Islet precursor cell (in vitro differentiated cells): ENCODE measurements at places on chromosomes 13 and 19.

- no peak for DNase-seq
These were observed 5.0 kb downstream of the AP1M2 start for GRCh38 chr19:10582091-10582490.

DNA sequence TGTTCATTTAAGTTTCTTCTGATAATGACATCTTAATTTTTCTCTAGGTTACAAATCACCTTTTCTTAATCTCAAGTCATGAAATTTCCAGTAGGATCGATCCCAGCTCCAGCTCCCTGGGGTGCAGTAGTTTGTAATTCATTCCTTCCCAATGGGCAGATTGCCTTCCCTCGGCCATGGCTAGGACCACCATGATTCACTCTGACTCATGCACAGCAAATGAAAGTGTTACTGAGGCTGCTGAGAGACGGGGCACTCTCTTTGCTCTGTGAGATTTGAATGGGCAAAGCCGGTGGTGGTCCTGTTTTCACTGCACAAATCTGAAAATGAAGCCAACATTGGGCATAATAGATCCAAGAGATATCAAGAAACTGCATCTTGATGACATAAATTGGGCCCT is 202.8 kb upstream of the IRS2 start:
- DNase-seq, result no peak

GRCh38 chr13:89401264-89401675 is 1730.1 kb downstream of the SLITRK5 start:
- DNase-seq, result no peak

DNA sequence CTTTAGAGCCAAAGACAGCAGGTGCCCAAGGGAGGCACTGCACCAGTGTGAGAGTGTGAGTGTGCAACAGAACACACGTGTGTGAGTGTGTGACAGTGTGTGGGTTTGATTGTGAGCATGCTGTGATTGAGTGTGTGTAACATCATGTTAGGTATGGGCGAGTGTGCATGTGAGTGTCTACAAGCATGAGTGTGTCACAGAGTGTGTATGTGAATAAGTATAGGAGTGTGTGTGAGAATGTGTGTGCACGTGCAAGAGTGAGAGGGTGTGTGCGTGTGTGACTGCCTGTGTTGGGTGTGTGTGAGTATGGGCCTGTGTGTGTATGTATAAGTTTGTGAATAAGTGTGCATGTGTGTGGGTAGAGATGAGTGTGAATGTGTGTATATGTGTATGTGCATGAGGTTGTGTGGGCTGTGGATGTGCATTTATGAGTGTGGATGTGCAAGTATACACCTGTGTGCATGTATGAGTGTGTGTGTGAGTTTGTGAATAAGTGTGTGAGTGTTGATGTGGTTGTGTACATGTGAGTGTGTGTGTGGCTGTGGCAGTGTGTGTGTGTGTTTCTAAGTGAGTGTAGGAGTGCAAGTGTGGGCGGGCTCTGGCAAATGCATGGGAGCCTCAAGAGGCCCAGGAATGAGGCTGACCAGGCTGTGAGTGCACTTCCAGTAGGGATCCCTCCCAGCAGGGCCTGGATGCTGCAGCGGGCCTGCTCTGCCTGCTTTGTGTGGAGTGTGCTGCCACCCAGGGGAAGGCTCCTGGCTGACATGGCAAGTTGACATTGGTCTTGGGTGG is 198.4 kb downstream of the COL4A1 start:
- DNase-seq, result peak; percentile 95

- DNase-seq, result peak; percentile 68
These were observed 39.4 kb upstream of the MEDAG start for GRCh38 chr13:30866677-30867076.

DNA sequence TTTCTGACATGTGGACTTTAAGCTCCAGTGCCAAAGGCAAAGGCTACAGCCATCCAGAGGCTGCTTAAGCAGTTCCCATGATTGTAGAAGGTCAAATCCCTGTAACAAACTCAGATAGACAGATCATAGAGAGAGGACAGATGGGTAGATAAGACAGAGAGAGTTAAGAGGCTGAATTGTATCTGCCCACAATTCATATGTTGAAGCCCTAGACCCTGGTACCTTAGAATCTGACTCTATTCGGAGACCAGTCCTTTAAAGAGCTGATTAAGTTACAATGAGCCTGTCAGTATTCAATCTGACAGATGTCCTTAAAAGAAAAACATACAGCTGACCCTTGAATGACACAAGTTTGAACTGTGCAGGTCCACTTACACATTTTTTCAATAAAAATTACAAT is 115.2 kb downstream of the RAP2A start:
- DNase-seq, result no peak

GRCh38 chr19:12139269-12139668 is 881 bp downstream of the ZNF20 start:
- no peak for DNase-seq

DNA sequence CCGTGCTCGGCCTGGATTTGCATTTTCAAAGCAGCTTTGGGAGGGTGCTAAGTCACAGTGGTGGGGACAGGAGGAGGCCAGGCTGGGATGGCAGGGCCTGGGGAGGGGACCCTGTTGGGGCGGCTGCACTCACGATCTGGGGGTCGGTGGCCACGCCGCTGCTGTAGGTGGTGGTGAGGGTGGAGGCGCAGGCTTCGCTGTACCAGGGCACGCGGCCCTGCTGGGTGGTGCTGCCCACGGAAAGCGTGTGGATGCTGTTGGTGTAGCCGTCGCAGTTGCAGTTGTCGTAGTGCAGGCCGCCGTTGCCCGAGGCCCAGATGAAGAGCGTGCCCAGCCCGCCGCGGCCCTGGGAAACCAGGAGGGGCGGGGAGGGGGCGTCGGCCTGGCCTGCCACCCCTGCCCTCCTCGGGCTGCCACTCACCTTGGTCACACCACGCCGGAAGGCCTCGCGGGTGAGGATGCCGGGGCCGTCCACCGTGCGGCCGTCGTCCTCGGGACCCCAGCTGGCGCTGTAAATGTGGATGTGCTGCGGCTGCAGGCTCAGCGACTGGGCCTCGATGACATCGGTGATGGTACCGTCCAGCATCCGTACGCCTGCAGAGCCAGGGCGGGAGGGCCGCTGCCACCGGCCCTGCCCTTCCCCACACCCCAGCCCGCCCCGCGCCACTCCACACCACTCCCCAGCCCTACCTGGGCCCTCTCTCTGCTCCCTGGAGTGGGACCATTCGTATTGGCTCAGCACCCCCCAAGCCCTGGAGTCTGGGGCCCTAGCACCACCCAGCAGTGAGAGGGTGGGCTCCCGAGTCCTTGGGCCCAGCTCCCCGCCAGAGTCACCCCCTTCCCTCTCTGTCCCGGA is 3.2 kb downstream of the PCSK4 start:
- no peak for DNase-seq

DNA sequence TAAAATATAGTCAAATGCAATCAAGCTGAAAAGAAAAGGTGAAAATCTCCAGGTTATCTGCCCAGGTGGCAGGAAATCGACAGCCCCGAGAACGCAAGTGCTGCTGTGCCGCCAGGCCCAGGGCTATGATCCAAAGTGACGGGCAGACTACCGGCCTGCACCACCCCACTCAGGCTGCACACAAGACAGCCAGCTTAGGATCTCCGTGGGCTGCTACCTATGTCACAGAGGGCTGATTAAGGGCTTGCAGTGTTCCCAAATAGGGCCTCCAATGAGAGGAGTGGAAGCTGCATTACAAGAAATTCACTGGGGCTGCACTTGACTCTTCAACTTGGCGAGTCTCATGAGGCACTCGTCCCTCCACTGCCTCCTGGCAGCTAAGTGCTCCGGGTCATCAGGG is 121.8 kb downstream of the CRYL1 start:
- no peak for DNase-seq

DNA sequence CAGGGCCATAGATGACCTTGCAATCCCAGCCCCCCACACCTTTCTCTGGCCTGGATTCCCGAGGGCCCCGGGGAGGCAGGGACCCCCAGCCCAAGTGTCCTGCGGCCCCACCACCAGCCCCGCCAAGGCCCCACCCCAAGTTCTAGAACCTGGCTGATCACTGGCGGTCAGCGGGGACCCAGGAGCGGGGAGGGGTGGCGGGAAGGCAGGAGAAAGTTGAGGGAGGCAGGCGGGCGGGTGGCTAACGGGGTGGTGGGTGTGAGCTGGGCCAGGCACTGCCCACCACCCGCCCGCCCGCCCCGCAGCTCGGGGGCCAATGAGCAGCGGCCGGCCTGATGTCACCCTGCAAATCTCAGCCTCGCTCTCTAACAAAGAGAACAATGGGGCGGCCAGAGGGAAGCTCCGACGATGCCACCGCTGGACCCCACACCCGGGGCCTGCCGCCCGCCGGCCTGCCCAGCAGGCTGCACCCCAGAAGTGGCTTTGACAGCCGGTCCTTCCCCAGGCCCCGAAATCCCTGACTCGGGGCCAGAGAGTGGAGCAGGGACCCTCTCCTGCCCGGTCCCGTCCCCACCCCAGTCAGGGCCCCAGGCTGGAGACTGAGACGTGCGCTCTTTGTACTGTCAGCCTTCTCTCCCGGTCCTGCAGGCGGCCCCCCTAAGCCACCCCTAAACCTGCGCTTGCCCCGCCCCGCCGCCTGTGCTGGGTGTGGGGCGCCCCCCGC is 1.6 kb downstream of the MEX3D start:
- DNase-seq, result peak; percentile 89
